ENCODE measurements at places on chromosomes 13 and 19. TPM values are rescaled to one million over a fixed set of nuclear protein-coding genes. Genes with fewer than 3 reads are reported as not detected.

Gene SBK3
- total RNA-seq, result not detected

Gene DPF1
- total RNA-seq, result 2.4 TPM

Gene ATXN8OS
- not detected for total RNA-seq

Gene PTH2
- total RNA-seq, result not detected

Gene ITGBL1
- total RNA-seq, result 391 TPM

- DNase-seq, result no peak
Observed at GRCh38 chr19:44955505-44956439, 592 bp downstream of the CLPTM1 start.

DNA sequence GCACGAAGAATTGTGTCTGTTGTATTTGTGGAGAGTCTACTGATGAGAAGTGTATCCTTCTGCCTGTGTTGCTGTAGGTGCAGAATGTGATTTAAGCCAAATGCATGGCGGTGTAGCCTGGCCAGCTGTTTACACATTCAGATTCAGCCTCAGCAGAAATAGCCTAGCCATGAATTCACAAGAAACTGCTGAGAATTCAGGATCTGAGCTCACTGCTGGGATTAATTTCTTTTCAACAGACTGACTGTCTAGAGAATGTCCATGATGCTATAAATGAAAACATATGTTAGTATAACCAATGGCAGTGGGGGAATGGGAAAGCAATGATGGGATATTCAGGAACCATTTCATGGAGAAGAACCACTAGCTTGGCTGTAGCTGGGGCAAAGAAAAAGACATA lies 77.4 kb upstream of the RNF113B start:
- no peak for DNase-seq

DNA sequence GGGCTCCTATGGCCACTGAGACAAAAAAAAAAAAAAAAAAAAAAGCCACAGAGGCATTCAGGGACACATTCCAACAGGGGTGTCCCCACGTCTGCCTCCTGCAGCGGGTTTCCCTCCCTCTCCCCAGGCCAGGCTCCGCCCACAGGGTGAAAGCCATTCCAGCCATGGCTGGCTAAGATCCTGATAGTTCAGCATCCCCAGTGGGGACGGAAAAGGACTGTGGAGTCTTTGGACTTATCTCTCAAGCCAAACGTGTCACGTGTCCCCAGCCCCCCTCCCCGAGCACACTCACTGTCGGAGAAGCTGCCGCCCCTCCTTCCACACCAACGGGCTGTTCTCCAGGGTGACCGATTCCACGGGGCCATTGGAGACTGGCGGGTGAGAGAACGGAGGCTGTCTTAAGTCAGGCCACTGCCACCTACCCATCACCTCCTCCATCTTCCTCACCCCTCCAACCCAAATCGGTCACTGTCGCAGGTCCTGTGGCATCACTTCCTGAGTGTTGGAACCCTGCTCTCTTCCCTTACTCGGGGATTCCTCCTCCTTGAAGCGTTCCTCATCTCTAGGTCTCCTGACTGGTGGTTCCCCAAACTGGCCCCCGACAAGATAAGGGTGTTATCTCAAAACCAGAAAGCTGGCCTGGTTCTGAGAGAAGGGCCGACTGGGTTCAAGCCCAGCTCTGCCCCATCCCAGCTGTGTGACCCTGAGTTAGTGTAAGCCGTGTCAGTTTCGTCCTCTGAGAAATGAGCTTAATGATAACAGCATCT lies 9.1 kb upstream of the FKRP start:
- DNase-seq, result peak; percentile 76

GRCh38 chr19:28292822-28293500 lies 920.0 kb downstream of the UQCRFS1 start:
- DNase-seq, result no peak

GRCh38 chr13:51957377-51958216 lies 53.7 kb downstream of the ATP7B start:
- DNase-seq, result no peak

GRCh38 chr19:33343301-33343700 lies 30.2 kb upstream of the CEBPG start:
- no peak for DNase-seq

DNA sequence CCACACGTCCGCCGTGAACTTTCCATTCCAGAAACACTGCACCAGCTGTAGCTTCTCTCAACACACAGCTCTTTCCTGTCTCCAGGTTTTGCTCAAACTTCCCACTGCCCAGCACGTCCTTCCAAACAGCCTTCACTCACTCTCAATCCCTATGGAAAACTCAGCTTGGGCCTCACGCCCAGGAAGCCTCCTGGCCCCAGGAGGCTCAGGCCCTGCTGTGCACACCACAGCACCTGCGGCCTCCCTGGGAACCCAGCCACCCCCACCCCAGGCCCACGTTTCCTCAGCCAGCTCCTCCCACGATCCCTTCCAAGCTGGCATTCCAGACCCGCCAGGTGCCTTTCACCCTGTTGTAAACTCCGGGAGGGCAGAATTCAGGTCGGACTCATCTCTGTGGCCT lies 35.2 kb downstream of the C13orf46 start:
- no peak for DNase-seq

DNA sequence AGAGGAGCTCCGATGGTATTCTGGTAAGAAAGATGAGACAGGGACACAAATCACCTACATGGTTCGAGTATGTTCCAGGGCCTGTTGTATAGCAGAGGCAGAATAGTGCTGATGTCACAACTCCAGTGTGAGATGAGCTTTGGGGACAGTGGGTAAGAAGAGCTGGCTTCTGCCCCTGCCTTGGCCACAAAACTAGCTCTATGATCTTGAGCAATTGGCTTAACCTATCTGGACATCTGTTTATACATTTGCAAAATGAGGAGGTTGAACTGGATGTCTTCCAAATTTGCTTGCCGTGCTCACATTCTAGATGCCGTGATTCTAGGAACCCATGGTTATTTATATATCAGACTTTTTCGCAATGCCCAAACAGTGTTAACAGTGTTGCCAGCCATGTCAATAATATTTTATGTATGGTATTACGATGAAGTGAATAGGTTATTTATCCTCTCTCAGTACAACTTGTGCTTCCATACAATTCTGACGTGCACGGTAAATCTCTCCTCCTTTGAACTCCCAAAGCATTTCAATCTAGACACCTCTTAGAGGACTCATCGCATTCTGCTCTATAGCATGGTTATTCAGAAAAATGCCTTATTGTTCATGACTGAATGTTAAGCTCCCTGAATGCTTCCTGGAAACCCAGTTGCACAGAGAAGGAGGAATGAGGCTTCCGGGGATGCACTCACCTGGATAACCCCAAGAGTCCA lies 316.0 kb downstream of the FOXO1 start:
- no peak for DNase-seq

- DNase-seq, result no peak
Observed at GRCh38 chr13:24127116-24127631, 33.3 kb upstream of the SPATA13 start.

DNA sequence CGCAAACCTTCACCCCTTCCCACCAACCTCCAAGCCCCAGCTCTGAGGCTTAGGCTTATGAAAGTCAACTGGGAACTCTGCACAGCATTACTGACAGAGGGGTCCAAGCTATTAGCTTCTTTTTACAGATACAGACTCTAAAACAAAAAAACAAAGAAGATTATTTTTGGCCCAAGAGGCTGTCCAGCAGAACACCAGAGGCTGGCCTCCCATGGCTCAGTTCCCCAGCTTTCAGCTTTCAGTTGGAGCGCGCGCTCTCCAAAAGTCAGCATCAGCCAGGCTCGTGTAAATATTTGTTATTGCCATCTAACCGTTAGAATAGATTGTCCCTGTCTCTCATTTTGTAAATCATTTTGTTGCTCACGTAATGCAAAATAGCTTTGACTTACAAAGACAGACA lies 58.4 kb downstream of the ZIC5 start:
- no peak for DNase-seq

- DNase-seq, result no peak
Observed at GRCh38 chr19:51980116-51980736, 6.4 kb downstream of the ZNF350 start.

DNA sequence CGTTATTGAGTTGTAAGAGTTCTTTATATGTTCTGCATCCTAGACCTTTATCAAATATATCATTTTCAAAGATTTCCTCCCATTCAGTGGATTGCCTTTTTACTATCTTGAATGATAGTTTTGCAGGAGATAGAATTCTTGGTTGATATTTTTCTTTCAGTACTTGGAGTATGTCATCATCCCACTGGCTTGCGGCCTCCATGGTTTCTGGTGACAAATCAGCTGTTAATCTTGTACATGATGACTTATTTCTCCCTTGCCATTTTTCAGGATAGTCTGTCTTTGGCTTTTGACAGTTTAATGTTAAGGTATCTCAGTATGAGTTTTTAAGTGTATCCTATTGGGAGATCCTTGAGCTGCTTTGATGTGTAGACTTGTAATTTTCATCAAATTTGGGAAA lies 8.5 kb downstream of the ZNF557 start:
- DNase-seq, result no peak

DNA sequence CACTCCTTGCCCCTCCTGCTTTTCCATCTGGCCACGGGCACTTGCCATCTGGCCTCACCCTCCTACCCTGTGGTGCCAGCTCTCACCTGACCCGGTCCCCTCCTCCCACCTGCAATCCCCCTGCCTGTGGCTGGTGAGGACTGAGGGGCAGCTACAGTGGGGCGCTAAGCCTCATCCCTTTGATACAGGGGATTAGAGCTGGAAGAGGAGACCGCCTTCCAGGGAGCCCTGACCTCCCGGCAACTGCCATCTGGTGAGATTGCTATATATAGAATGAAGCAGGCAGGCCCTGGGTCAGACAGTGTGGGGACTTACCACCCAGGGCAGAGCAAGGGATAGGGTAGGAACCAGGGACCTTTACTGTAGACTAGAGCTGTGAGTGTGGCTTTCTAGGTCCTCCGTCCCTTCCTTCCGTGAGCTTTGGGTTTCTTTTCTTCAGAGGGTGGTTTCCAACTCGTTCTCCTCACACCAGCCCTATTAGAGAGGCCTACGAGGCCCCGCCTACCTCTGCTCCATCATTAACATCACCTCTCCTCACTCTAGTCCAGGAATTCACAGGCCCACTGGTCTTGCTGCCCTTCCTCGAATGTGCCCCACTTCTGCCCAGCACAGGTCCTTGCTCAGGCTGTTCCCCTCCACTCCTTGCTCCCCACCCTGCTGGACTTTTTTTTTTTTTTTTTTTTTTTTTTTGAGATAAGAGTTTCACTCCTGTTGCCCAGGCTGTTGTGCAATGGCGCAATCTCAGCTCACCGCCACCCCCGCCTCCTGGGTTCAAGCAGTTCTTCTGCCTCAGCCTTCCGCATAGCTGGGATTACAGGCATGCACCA lies 7.7 kb downstream of the KASH5 start:
- no peak for DNase-seq

DNA sequence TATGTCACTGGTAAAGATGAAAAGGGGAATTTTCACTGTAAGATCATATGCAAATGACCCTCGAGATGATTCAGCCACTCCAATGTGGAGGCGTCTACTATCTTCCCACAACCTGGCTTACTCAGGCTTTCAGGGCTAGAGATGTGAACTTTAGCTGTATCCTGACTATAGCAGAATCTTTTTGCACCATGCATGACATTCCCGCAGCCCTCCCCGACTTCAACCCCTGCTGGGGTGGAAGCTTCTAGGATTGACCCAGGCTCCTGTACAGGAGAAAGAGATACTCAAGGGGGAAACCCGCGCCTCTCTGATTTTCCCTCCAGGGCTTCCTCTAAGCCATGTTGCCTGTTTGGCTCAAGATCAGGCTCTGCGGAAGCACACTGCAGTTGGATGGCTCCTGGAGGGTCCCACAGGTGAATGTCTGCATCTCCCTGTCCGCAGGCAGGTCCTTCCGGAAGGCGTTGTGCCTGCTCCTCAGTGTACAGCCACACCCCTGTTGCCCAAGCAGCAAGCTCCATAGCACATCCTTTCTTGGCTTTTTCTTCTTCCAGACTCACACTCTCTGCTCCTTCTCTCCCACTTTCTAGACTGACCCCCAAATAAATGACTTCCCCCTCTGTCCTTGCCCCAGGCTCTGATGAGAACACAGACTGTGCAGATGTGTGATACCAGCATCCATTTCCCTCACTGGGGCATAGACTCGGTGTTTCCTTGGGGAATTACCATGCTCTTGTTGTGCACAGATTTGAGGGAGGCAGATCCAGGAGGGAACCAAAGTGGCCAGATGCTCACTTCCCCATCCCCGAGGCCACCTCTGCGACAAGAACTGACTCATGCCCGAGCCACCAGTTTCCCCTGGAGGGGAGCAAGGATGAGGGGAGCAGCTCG lies 29.1 kb upstream of the POP4 start:
- no peak for DNase-seq

DNA sequence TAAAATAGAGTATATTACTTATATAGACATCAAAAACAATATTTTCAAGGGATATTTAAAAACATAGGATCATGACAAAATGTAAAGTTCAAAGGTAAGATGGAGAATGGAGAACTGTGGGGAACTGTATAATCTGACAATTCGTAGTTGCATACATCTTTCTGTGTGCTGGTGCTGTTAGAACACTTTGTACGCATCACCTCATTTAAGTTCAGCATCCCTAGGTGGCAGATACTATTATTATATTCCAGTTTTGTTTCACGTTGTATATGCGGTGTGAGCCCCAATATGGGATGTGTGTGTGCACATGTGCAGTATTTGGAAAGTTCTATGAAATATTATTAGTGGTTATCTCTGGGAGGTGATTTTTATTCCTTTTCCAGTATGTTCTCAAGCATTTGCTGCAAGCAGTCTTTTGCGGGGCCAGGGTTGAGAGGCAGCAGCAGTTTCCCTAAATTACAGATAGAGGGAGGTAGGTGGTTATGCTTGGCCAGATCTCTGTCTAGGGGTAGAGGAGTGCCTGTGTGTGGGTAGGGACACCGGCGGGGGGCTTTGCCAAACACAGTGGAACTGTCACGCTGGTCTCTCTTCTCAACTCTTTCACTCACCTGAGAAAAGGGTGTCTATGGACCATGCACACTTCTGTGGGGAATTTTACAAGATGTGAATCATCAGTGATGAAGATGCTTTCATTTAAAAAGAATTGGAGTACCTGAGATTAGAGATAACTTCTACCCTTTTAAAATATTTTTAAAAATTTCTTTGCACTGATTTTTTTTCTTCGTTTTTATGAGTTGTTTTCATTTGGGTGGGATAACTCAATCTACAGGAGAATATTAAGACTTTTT lies 55.6 kb upstream of the ALOX5AP start:
- no peak for DNase-seq
